ENCODE measurements at places on chromosomes 7 and 10. TPM values are rescaled to one million over a fixed set of nuclear protein-coding genes. Genes with fewer than 3 reads are reported as not detected.

- no peak for DNase-seq
Measured at GRCh38 chr7:2979951-2980350, 63.7 kb downstream of the CARD11 start.

- no peak for DNase-seq
Measured at GRCh38 chr10:118034791-118035261, 11.9 kb downstream of the RAB11FIP2 start.

LBX1 gene
- not detected for polyA plus RNA-seq

LLCFC1 gene
- polyA plus RNA-seq, result not detected

UPP1 gene
- polyA plus RNA-seq, result 8.3 TPM

DNA sequence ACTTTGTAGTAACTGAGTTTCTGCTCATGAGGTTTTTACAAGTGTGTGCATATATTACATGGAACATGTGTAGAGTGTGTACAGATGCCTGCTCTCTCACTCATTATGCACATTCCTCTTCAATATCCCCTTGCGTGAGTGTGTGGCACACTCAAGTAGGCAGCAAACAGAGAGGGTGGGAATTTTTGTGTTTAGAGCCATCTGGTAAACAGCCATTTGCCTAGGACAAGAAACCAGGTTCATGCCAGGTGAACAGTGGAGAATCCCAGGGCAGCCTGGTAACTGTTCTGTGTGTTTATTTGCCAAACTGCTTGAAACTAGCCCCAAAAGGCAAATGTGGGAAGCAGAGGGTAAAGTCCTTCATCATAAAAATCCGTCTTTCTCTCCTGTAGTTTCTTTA, 19.9 kb downstream of the FBXW4 start:
- DNase-seq, result no peak

- no peak for DNase-seq
Measured at GRCh38 chr7:28973591-28973990, 15.5 kb upstream of the TRIL start.

Measured in AG04450 (cell line).